ENCODE measurements at places on chromosomes 16 and 17. TPM values are rescaled to one million over a fixed set of nuclear protein-coding genes. Genes with fewer than 3 reads are reported as not detected.
A peak's percentile ranks its signal among the peaks of the same experiment; 100 is the strongest.

GRCh38 chr17:79174905-79175856, 100.6 kb downstream of the ENGASE start:
- no peak for ATAC-seq

- ATAC-seq: no peak
Observed at GRCh38 chr17:19319771-19320505, 42.6 kb downstream of the B9D1 start.

DNA sequence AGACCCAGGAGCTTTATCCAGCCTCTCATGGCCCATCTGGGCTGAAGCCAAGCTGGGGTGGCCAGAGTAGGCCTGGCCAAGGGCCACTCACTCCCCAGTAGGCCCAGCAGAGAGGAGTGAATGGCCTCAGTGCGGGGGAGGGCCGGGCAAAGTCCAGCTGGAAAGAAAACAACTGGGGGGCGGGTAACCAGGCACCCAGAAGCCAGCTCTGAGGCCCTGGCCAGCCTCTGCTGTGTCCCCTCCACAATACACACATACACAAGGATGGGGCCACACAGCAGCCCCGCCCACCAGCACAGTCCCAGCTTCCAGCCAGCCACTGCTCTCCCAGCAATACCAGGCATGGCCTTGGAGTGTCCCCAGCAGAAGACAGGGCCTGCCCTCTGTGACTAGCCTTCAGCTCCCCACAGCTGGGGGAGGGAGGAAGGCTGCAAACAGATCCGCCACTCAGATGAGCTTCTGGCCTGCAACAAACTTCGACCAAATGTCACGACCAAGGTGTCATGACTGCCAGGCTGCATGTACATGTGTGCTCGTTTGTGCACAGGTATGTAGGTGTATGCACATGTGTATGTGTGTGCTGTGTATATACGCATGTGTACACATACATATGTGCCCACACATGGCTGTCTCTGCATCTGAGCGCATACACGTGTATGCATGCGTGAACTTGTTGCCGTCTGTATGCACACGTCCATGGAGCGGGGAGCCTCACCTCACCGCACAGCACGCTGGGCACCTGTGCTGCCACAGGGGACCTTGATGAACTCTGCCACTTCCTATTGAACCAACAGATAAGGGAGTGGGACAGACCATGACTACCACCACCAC, 5.0 kb downstream of the CARHSP1 start:
- ATAC-seq: no peak

DNA sequence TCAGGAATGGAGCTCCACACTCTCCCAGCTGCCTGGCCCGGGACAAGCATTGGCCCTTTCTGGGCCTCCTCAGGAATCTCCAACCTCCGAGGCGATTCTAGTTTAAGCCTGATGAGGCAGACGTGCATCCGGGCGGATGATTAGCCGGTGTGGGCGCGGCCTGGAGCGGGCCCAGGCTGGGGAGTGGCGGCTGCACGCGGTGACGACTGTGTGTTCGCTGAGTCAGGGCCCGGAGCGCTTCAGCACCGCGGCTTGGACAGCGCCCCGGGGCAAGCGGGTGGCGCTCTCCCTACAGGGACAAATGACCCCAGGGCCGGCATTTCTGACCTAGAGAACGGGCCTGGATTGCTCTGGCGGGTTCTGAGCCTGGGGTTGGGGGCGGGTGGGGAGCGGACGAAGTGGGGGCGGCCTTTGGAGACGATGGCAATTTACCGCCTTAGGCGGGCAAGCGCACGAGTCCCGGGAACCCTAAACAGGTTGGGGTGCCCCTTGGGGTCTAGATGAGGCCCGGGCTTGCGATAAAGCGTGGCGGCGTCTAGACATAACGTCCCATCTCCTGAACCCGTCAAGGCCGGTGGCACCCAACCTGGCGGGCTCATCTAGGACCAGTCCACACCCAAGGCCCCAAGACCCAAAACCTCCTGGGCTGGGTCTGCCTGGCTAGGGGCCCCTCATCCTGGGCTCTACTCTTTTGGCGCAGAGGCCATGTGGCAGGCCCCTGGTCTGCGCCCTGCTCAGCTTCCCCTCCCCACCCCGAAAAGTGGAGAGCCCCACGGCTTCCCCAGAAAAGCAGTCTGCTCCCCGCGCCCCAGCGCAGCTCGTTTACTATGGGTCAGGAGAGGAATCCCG, 22.3 kb upstream of the ZNHIT3 start:
- ATAC-seq: peak; percentile 96

GRCh38 chr17:44826123-44826790, 3.8 kb downstream of the GJC1 start:
- no peak for ATAC-seq

- ATAC-seq: peak; percentile 83
Observed at GRCh38 chr16:11727796-11728543, 14.7 kb downstream of the TXNDC11 start.

DNA sequence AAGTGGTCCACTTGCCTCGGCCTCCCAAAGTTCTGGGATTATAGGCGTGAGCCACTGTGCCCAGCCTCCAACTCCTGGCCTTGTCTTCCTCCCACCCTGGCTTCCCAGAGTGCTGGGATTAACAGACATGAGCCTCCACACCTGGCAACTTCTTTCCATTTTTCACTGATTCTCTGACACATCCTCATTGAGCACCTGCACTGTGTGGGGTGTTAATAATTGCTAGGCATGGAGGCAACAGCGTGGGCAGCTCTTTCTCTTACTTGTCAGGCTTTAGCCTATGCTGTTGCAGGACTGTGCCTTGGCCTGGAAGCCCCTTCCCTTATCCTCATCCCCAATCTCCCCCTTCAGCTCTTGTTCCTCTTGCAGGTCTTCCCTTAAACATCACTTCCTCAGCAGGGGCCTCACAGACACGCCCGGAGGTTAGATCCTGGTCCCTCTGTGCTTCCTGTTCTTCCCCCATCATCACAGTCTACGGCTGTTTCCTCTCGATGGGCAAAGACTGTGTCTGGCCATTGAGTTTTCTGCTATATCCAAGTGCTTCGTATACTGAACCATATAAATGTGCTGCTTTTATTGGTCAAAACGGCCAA, 7.9 kb downstream of the QPRT start:
- no peak for ATAC-seq

DNA sequence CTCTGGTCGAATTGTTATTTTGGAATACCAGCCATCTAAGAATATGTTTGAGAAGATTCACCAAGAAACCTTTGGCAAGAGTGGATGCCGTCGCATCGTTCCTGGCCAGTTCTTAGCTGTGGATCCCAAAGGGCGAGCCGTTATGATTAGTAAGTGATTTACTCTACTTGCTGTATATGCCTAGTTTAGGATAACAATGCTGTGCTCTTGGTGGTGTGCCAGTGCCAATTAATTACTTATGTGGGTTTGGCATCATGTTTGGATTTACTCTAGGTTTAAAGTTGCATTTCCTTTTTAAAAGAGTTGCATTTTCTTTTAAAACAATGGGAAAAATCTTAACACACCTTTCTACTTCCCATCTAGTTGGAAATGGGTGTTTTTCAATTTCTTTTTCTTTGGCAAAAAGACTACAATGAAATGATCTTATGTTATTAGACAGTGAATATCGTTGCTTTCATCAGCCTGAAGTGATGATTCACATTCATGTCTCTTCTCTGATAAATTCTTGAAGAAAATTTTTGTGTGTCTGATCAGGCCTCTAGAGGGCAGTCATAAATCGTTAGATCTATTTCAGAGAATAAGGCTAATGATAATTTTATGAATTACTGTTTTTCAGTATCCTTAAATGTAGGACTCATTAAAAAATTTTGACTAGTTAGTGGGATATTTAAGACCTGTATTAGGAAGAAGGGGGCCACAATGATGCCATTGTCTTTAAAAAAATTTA, 5.6 kb downstream of the SF3B3 start:
- ATAC-seq: no peak

TNP2 gene
- total RNA-seq: not detected

DNA sequence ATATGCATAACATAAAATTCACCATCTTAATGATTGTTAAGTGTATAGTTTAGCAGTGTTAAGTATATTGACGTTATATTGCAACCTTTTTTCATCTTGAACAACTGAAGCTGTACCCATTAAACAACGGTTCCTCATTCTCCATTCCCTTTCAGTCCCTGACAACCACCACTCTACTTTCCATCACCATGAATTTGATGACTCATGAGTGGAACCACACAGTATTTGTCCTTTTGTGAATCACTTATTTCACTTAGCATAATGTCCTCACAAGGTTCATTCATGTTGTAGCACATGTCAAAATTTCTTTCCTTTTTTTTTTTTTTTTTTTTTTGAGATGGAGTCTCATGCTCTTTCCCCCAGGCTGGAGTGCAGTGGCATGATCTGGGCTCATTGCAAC, 46.0 kb downstream of the HOXB1 start:
- ATAC-seq: peak; percentile 83

DNA sequence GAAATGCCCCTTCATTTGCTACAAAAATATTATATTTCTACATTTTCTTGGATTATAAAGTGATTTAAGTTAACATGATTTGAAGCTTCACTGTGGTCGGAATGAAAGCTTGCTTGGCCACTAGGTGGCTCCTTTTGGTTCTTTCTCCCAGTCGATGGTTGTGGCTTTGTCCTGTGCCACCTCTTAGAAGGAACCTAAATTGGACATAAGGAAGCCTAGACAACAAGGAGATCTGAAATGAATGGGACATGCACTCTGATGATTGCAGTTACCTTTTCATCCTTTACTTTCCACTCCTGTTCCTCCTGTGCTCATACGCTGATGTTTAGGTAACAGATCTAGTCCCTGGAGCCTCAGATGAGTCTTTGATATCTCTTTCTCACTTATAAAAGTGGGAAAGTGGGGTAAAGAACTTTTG, 39.2 kb downstream of the FTO start:
- no peak for ATAC-seq

GRCh38 chr16:85300406-85300968, 188.2 kb upstream of the CIBAR2 start:
- ATAC-seq: no peak

- no peak for ATAC-seq
Observed at GRCh38 chr17:82193520-82194220, 19.0 kb downstream of the CCDC57 start.

DNA sequence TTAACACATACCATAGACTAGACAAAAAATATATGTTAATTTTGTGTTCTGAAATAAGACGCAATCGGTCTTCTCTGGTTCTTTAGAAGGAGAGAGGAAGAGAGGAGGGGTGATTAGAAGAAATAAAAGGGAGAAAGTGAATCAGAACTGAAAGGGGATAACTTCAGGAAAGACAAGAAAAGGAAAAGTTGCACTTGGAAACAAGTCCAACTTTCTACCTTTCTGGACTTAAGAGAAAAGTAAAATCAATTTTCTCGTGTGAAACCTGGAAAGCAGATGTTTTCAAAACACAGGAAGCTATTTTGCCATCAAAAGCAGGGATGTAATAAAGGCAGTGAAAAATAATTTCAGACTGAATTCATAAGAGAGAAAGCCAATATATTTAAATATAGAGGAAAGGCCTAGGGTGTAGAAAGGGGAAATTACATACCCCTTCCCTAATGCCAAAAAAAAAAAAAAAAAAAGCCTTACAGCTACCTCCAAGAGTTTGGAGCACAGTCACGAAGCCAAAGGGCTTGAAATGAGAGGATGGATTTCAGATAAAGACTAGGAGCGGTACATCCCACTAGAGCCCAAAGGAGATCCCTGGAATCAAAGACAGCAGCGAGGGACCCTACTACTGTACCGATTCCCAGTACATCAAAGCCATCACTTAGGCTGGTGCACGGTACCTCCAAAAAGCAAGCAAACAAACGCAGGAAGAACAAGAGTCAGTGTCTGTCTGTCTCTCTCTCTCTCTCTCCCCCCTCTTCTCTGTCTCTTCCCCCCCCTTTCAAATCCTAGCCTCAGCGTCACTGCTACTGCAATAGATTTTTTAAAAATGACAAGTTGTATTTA, 12.1 kb upstream of the ZFHX3 start:
- no peak for ATAC-seq

GRCh38 chr16:22161999-22162655, at the start of gene SDR42E2:
Gene SDR42E2 (plus strand): TSS chr16:22162506. CDS start chr16:22165583, 3,077 bp downstream.
- peak; percentile 70 for ATAC-seq

RNF222 gene
- total RNA-seq: 0.09 TPM

RPRML gene
- total RNA-seq: not detected

DNA sequence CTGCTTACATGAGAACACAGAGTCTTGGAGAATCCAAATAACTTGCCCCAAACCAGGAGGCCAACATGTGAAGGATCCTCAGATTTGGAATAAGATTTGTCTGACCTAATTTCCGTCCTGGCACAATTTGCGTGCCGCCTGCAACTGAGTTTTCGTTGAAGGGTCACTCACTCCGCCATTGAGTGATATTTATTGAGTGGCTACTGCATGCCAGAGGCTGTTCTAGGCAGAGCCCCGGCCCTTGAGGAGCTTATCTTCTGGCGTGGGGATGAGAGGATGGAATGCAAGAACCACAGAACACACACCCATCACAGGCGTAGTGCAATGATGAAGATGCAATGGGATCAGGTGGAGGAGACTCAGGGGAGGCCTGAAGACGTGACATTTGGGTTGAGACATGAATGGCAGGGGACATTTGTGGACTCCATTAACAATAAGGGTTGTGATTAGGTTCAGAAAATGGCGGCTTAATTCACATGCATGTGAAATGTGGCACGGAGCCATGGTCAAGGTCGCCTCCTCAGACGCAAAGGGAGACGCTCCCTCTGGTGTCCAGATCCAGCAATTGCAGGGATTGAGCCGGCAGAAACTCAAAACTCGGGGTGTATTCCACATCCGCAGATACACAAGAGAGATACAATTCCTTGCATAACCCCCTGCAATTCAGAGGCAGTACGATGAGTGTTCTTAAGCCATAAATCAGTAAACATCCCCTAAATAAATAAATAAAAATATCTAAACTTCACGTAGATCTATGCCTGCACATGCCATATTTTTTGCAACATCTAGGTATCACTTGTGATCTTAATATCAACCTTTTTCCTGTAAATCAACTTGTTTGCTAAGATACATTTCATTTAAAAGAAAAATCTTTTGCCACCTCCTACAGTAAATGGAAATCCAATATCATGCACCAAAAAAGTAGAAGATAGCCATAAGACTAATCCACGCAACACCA, 57.9 kb upstream of the CACNG4 start:
- ATAC-seq: peak; percentile 56

GRCh38 chr17:7437950-7438614, 1.2 kb upstream of the FGF11 start:
- no peak for ATAC-seq

DNA sequence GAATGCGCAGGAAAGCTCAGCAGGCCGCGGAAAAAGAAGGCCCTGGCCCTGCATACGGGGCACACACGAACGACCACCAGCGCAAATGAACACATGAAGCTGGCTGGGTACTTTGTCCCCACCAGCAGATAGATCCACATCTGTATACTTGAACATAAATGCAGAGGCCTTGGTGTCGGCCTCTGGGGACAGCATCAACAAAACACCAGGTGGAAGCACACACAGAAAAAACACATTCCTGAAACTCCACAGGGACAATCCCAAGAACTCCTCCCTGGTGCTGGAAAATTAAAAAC, 606 bp upstream of the ZBTB4 start:
- no peak for ATAC-seq
